Hepatocyte (in vitro differentiated cells): ENCODE measurements at places on chromosomes 7 and 10. TPM values are rescaled to one million over a fixed set of nuclear protein-coding genes. Genes with fewer than 3 reads are reported as not detected.

NEUROG3 gene
- not detected in 2 replicates for total RNA-seq

PRLHR gene
- total RNA-seq: not detected in 2 replicates

MALRD1 gene
- total RNA-seq: 52.6 and 65.4 TPM in 2 replicates

CALY gene
- 2.3 TPM in 1 of 2 replicates, not detected in the other for total RNA-seq

WNT2 gene
- 16.3 and 17.6 TPM in 2 replicates for total RNA-seq

PAX4 gene
- total RNA-seq: 0.24 and 0.30 TPM in 2 replicates

HMX3 gene
- not detected in 2 replicates for total RNA-seq

HPSE2 gene
- total RNA-seq: 2.4 and 5.7 TPM in 2 replicates

EVX1 gene
- total RNA-seq: 1.1 and 1.6 TPM in 2 replicates

CHST15 gene
- total RNA-seq: 4.1 and 4.5 TPM in 2 replicates
